Metanephros (tissue), 2 donors: ENCODE measurements at places on chromosomes 7 and 10. TPM values are rescaled to one million over a fixed set of nuclear protein-coding genes. Genes with fewer than 3 reads are reported as not detected.

Gene DLX5
- 0.29 TPM for total RNA-seq

Gene TRPV6
- 5.2 TPM for total RNA-seq

Gene SPDYE18
- total RNA-seq = 1.6 TPM

Gene ALOX5
- total RNA-seq = 17.9 TPM

Gene FEZF1
- not detected for total RNA-seq

Gene SEC31B
- total RNA-seq = 8.7 TPM

Gene ANK3
- 189 TPM for total RNA-seq

Gene LIPF
- 0.41 TPM for total RNA-seq

Gene PON1
- total RNA-seq = 0.12 TPM

Gene CCDC172
- not detected for total RNA-seq
